ENCODE measurements at places on chromosomes 11 and 22.
A peak's percentile ranks its signal among the peaks of the same experiment; 100 is the strongest.

DNA sequence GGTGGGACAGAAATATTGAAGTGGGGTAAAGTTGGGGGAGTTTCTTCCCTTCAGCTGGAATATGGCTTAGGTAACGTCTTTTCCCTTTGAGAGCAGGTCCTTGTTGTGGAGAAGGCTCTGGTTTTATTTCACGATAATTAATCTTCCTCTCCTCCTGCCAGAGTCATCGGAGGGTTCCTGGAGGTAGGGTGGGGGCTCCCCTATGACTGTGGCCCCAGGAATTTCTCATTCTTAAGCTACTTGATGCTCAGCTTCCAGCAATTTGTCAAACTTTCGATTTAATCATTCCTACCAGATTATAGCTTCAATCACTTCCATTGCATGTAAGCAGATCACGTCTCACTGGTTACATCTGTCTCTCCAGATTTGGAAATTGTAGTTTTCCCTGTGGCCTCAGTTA is 242.8 kb upstream of the PLET1 start:
- DNase-seq = no peak

DNA sequence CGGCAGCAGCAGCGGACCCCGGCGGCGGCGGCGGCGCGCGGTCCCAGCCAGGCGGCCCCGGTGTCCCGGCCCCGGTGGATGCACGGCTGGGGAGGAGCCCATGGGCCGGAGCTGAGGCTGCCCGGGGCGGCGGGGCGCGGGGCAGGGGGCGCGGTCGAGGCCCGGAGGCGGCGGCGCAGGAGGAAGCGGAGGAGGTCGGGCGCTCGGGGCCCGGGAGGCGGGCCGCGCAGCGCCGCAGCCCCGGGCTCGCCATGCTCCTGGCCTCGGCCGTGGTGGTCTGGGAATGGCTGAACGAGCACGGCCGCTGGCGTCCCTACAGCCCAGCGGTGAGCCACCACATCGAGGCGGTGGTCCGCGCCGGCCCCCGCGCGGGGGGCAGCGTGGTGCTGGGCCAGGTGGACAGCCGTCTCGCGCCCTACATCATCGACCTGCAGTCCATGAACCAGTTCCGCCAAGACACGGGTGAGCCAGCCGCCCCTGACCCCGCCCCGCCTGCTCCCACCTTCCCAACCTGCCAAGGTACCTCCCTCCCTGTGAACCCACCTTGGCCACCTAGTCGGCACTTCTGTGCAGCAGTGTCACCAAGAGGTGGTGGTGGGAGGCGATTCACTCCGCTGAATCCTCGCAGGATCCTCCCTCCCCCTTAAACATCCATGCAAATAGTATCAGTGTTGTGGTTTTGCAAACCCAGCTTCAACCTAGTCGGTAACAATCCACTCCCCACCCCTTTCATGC is 580 bp downstream of the DTX4 start:
- DNase-seq = peak; percentile 72

DNA sequence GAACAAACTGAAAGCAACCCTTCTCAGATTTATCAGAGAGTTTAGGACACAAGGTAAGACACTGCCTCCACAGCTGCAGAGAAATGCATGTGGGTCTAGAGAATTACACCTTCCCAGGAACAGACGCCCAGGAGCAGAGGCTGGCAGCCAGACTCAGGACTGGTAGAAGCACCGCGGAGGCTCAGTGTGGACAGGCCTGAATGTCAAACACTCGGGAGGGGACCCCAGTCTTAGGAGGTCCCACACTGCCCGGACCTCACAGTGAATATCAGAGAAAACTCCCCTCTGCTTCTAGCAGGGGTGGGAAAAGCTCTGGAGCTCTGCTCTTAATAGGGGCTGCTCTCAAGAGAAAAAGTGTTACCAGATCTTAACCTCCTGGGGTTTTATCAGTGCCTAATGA is 952.7 kb downstream of the BRD1 start:
- no peak for DNase-seq

DNA sequence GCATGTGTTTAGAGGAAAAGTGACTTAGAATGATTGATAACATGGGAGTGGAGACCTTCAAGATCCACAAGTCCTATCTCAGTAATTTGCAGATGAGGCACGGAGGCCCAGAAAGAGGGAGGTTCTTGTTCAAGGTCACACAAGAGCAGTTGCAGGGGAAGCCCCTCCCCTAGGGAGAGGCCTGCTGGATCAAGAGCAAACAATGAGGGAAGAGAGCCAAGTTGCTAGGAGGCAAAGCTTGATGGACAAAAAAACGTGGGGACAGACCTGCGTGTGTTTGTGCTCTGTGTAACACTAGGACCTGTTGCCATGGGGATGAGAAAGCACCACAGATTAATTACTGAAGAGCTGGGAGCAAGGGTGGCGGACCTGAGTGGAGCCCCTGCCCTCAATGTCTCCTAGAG is 6.4 kb upstream of the MFRP start:
- DNase-seq = no peak

DNA sequence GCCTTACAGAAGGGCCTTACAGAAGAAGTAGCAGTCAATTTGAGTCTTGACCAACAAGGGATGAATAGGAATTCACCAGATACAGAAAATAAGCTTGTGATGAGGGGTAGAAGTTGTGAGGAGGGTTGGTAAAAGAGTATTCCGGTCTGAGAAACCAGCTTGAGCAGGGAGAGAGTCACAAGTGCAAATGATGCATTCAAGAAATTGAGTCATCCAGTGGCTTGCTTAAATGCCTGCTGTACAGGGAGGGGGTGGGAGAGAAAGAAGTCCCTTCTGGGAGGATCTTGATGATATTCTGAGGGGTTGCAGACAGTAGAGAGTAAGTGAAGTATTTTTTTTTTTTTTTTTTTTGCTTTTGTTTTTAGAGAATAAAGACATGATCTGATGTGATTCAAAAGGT is 9.2 kb downstream of the CCKBR start:
- no peak for DNase-seq

DNA sequence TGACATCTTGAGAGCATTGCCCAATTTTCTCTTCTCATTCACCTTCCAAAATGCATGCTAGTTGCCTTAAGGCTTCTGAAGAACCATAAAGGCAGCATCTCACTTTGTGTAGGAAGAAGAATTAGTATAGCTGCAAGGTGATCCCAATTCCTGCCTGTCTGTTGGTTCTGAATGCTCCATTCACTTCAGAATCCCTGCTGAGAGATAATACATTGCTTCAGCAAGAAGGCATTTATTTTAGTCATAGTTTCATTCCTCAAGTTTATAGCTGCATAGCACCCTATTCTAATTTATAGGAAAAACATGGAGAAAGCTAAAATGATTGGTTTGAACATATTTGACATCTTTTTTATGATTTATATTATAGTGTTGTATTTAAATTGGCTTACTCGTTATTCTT is 181.3 kb downstream of the METTL15 start:
- DNase-seq = no peak

Measured in ureter (tissue), 1 donor.